Muscle of arm (tissue), 14 donors: ENCODE measurements at places on chromosomes 5 and 9. TPM values are rescaled to one million over a fixed set of nuclear protein-coding genes. Genes with fewer than 3 reads are reported as not detected.

Gene C9orf50
- polyA plus RNA-seq: not detected

Gene MSX2
- 2.4 TPM for polyA plus RNA-seq

Gene APBA1
- not detected for polyA plus RNA-seq

Gene WNK2
- polyA plus RNA-seq: 7.2 TPM

Gene FYB1
- polyA plus RNA-seq: 10.5 TPM

Gene ASPN
- polyA plus RNA-seq: 715 TPM

Gene CARTPT
- polyA plus RNA-seq: not detected

Gene ZNF484
- 5.7 TPM for polyA plus RNA-seq

Gene PCDHB9
- 4.1 TPM for polyA plus RNA-seq

Gene NIM1K
- 0.20 TPM for polyA plus RNA-seq

Gene TBC1D2
- polyA plus RNA-seq: 1.4 TPM

Gene KIF4B
- polyA plus RNA-seq: 0.11 TPM

Gene KLF4
- 37.2 TPM for polyA plus RNA-seq

Gene PCDHB6
- polyA plus RNA-seq: 1.8 TPM

Gene NPM1
- polyA plus RNA-seq: 2,427 TPM

Gene C5orf34
- 2.4 TPM for polyA plus RNA-seq

Gene NIPSNAP3A
- polyA plus RNA-seq: 57.8 TPM

Gene TMEM174
- polyA plus RNA-seq: not detected

Gene CDH12
- 1.6 TPM for polyA plus RNA-seq

Gene SHISAL2B
- 0.77 TPM for polyA plus RNA-seq

Gene GLRA1
- polyA plus RNA-seq: 0.09 TPM

Gene CCNO
- not detected for polyA plus RNA-seq
